Activated CD8-positive, alpha-beta memory T cell treated with anti-CD3 and anti-CD28 coated beads, Interleukin-2, amount 10 ng/mL, durations not matched to agents 7 days and 5 days (primary cell): ENCODE measurements at places on chromosomes 7 and 10.

DNA sequence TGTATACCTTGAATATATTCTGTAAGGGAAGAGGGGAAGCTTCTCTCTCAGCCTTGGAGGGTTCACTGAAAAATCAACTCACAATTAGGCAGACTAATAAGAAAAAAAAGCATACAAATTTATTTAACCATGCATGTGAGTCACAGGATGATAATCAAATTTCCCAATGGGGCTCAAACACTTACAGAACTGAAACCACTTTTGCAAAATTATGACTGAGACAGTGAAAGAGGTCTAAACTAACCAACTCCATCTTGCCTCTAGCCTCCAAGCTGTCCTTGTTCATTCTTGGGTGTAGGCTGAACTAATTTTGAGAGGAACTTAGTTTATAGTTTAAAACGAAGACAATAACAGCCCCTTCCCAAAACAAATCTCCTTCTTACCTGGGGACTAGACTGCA lies 618.3 kb upstream of the AUTS2 start:
- no peak for DNase-seq

- no peak for DNase-seq
Observed at GRCh38 chr7:120550494-120551048, 277.6 kb downstream of the KCND2 start.

GRCh38 chr7:106138776-106139175 lies 26.7 kb upstream of the SYPL1 start:
- DNase-seq: no peak

GRCh38 chr7:12861070-12861469 lies 173.6 kb downstream of the ARL4A start:
- DNase-seq: no peak

GRCh38 chr10:30171601-30172000 lies 112.2 kb upstream of the JCAD start:
- no peak for DNase-seq

DNA sequence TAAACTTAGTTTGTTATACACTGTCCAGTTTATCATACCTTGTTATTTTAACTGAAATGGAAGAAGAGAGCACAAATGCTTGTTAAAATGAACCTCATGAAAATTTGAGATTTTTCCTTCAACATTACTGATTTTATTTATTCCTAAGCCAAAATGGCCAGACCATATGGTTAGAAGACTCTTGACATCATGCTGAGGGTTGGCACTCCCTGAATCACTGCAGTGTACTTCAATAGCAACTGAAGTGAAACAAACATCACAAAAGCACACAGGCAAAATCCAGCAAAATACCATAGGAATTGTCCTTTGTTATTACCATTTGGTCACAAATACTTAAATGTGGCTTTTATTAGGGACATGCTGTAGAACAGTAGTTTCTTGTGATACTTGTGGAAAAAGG lies 347.8 kb downstream of the NXPH1 start:
- DNase-seq: no peak

- DNase-seq: no peak
Observed at GRCh38 chr10:10332786-10333185, 684.9 kb upstream of the CELF2 start.

GRCh38 chr7:81210137-81211064 lies 291.6 kb upstream of the SEMA3C start:
- DNase-seq: no peak

DNA sequence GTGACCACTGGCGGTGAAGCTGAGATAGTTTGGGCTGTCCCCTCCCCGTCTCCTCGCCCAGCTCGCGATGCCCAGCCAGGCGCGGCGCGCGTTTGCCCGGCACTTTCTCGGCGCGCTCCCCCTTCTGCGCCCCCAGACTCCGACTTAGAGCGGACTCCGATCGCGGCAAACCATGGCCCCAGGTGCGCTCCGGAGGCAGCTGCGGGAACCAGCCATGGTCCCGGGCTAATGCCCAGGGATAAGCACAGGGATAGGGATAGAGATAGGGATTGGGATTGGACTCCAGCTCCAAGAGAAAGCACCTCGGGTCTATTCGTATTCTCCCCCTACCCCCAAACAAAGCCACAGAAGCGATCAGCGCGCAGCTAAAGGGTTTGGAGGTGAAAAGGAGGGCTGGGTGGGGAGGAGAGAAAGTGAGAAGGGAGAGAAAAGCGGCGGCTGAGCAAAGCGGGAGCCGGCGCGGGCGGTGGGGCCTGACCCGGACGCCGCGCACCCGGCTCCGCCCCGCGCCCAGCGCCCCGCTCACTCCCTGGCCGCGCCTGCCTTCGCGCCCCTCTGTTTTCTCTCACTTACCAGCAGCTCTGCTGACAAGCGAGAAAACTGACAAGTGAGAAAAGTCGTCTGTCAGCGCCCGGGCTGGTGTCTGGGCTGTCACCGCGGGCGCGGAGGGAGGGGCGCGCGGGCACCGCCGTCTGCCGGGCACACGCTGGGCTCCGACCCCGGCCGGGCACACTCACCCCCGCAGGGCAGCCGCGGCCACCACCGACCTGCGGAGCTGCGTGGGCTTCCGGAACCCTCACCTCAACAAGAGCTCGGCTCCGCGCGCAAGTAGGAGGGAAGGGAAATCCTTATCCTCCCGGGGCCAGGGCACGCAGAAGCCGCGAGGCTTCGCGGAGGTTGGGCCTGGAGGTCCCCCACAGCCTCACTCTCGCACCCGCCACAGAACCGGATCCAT lies at the start of gene PDE1C:
PDE1C (minus strand) TSS at position 2 of the 955 bp plus-strand sequence.
- no peak for DNase-seq

DNA sequence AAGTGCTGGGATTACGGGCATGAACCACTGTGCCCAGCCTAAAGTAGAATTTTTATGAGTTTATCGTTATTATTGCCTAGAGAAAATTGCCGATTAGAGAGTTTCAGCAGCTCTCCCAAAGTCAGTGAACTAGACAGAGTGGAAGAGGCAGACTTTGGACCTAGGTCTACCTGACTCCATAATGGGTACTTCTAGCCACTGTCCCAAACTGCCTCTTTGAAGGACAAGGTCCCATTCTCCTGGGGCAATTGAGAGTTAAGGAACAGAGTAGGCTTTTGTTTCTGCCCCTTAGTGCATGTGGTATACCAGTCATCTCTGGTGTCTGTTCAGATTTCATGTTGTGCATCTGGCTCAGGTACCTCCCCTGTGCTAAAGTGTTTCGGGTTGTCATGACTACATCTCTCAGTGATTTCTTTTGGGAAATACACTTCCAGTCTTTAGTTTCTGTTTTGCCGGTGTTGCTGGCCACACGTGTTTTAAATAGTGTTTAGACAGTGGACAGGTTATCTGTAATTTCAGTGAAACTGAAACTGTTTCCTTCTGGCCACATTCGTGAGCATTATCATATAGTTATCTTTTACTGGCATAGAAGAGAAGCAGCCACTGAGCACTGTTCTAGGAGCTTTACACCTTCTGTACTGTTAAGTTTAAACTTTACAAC lies 4.7 kb downstream of the TMEM236 start:
- peak; percentile 43 for DNase-seq

GRCh38 chr7:5797716-5798115 lies 16.3 kb upstream of the RNF216 start:
- peak; percentile 58 for DNase-seq

DNA sequence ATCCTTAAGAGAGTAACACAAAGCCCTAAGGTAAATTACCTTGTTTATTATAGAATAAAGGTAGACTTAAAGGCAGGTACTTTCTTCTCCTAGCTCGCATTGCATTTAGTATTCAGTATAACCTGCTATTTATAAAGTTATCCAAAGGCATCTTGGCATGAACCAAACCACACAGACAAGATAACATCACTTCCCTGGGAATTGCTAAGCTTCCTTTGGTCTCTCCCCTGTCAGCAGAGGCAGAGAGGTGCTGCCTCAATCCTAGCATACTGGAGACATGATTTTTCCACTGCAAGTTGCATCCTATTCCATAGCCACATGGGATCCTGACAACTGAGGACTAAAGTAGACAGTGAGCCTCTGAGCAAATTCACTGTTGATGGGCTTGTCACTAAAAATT lies 101.7 kb upstream of the IL6 start:
- DNase-seq: no peak

GRCh38 chr7:158008267-158008666 lies 579.4 kb downstream of the PTPRN2 start:
- DNase-seq: no peak

DNA sequence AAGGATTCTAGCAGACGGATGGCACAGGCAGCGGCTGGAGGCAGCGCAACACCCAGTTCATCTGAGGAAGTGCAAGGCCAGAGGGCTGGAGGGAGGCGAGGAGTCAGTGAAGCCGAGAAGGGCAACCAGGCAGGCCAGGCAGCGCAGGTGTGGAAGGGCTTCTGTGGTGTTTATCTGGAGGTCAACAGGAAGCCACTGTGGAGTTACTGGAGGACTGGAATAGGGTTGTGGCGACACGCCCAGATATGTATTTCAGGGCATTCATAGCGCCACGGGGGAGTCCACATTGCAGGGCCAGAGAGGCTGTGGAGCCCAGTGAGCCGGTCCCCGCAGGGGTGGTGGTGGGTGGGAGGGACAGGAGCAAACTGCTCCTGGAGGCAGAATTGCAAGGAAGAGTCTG lies 150.6 kb downstream of the CDH23 start:
- no peak for DNase-seq

GRCh38 chr7:17456541-17456940 lies 158.1 kb downstream of the AHR start:
- DNase-seq: no peak

DNA sequence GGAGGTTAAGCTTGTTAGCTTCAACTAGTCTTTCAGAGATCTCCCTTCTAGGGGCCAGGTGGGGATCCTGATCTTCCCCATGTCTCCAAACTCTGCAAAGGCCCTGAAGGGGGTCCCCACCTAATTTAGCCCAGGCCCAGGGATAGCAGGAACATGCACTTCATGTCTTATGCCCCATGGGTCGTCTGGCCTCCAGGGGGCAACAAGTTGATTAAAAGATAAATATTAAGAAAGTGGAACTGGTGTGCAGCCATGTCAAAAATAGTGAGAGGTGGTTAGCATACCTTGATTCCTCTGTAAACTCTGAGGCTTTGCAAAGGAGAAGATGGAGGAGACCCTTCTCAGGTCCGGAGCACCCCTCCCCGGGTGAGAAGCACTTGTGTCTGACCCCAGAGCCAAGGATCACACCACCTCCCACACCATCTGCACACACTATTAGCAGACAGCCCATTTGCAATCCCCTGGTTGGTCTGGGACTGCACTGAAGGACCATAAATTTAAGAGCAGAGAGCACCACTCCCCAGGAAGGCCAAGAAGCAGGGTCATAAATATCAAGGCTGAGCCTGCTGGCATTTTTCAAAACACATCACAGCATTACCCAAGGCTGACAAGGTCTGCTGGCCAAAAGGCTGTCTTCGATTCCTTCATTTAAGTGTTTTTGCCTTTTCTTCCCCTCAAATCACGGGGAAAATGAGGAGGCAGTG lies 44.2 kb upstream of the LRRC18 start:
- no peak for DNase-seq

DNA sequence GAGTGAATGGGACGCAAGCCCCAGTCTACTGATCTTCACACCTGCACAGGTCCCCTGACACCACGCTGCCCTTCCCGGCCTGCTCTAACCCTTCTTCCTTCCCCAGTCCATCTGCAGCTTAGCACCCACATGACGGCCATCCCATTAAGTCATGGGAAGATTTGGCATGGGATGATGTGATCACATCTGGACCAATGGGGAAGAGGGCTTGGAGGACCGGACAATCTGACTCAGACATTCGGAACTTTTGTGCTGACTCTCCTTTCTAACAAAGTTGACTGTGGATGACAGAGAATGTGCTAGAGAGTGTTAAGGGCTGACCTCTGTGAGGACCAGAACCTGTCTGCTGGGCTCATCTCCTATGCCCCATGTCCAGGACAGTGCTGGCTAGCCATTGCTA lies 15.6 kb downstream of the CXCL12 start:
- DNase-seq: no peak

GRCh38 chr7:86972072-86972471 lies 87.4 kb downstream of the ELAPOR2 start:
- DNase-seq: no peak

- no peak for DNase-seq
Observed at GRCh38 chr7:107995184-107996071, 7.5 kb downstream of the LAMB1 start.

DNA sequence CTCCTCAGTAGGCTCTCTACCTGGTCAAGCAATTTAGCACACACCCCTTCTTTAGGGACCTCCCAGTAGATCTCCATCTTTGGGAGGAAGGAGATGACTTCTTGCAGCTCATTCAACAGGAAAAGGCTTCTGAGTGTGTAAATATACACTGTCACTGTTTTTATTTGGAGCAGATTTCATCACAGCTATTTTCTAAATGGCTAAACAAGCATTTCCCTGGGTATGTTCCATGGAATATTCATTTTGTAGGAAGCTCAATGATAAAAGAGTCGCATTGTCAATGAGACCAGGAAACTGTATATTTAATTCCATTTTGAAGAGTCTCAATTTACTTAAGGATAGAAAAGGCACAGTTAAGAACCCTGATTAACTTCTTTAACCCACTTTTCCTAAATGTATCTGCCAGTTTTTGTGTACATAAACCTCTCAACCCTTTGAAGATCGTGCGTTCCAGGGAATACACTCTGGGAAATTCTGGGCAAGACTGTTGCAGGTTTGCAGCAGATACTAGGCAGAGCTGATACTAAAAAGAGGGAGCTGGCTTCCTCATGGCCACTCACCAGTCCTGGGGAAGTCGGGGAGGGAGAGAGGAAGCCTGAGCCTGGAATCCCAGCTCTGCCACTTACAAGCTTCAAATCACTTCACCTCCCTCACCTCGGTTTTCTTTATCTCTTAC lies 10.1 kb downstream of the LGI1 start:
- no peak for DNase-seq

DNA sequence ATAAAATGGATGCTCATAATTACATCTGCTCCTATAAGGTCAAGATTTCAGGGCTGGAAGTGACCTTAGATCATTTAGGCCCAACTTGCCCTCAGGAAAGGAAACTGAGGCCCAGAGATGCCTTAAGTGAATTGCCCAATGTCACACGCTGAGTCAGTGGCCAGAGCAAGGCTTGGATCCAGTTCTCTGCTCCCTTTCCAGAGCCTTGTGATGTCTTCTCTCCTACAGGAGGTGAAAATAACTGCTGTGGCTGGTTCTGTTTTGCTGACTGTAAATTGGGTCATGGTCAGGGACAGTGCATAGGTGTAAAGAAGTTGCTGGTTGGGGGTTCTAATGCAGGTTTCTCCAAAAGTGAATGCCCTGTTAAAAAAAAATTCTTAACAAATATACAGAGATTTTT lies 91.3 kb downstream of the TCF7L2 start:
- DNase-seq: no peak

- DNase-seq: no peak
Observed at GRCh38 chr10:3635697-3636096, 149.3 kb downstream of the KLF6 start.

DNA sequence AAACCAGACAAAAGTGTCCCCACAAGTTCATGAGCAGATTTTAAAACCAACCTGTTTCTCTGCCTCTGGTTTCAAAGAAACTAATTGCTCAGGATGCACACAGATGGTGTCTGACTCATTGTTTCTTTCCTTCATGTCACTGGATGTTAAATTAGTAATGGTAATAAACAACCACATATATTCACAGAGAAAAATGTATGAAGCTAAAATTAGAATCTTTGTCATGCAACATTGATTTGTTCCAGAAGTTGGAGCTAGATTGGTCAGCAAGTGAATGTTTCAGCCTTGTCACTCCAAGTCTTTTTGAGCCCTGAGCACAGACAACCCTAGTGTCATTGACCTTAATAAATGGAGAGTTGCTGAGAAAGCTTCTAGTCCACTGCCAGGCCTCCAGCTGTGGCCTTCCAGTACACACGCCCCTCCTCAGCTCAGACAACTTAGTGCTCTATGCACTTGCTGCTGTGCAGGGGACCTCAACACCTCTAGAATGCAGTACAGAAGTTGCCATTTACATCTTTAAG lies 175.9 kb downstream of the CCDC71L start:
- no peak for DNase-seq
